ENCODE measurements at places on chromosomes 5 and 9. TPM values are rescaled to one million over a fixed set of nuclear protein-coding genes. Genes with fewer than 3 reads are reported as not detected.

The LCN12 gene
- total RNA-seq, result not detected

The CDC20B gene
- not detected for total RNA-seq

The SNAPC3 gene
- total RNA-seq, result 29.4 TPM

The CRB2 gene
- 0.33 TPM for total RNA-seq

The BHMT2 gene
- 26.0 TPM for total RNA-seq

The CTXN3 gene
- total RNA-seq, result not detected

The SKP2 gene
- total RNA-seq, result 12.1 TPM

The PCDHGA8 gene
- total RNA-seq, result 1.5 TPM

The NKD2 gene
- not detected for total RNA-seq

The SPATA31E1 gene
- total RNA-seq, result not detected

The ZFP2 gene
- total RNA-seq, result 1.8 TPM

The SLC36A3 gene
- total RNA-seq, result not detected

The RNF183 gene
- not detected for total RNA-seq

The FEM1C gene
- 27.1 TPM for total RNA-seq

The DMRT2 gene
- total RNA-seq, result 6.8 TPM

The LOX gene
- 22.2 TPM for total RNA-seq

The IL5 gene
- total RNA-seq, result not detected

The GNG10 gene
- total RNA-seq, result 79.9 TPM

The IFNA2 gene
- total RNA-seq, result not detected

The CATSPER3 gene
- not detected for total RNA-seq

The DUSP1 gene
- total RNA-seq, result 1,576 TPM

The SLC25A2 gene
- total RNA-seq, result 1.1 TPM

The RPL12 gene
- total RNA-seq, result 2,630 TPM

The LCP2 gene
- total RNA-seq, result 57.3 TPM

The SAXO1 gene
- not detected for total RNA-seq

The AHRR gene
- total RNA-seq, result 0.34 TPM

The CEL gene
- total RNA-seq, result 0.75 TPM

The AK1 gene
- 14.2 TPM for total RNA-seq

The LPAR1 gene
- total RNA-seq, result 51.1 TPM

The OR1J2 gene
- total RNA-seq, result not detected

The WDR38 gene
- not detected for total RNA-seq
